ENCODE measurements at places on chromosomes 16 and 17.

- DNase-seq = peak; percentile 85
Observed at GRCh38 chr17:75036643-75037268, 10.0 kb downstream of the ATP5PD start.

- DNase-seq = no peak
Observed at GRCh38 chr16:11392041-11392581, 46.9 kb downstream of the RMI2 start.

- DNase-seq = no peak
Observed at GRCh38 chr16:49049191-49049590, 232.4 kb downstream of the CBLN1 start.

GRCh38 chr16:72015124-72015523, 6.6 kb downstream of the DHODH start:
- no peak for DNase-seq

DNA sequence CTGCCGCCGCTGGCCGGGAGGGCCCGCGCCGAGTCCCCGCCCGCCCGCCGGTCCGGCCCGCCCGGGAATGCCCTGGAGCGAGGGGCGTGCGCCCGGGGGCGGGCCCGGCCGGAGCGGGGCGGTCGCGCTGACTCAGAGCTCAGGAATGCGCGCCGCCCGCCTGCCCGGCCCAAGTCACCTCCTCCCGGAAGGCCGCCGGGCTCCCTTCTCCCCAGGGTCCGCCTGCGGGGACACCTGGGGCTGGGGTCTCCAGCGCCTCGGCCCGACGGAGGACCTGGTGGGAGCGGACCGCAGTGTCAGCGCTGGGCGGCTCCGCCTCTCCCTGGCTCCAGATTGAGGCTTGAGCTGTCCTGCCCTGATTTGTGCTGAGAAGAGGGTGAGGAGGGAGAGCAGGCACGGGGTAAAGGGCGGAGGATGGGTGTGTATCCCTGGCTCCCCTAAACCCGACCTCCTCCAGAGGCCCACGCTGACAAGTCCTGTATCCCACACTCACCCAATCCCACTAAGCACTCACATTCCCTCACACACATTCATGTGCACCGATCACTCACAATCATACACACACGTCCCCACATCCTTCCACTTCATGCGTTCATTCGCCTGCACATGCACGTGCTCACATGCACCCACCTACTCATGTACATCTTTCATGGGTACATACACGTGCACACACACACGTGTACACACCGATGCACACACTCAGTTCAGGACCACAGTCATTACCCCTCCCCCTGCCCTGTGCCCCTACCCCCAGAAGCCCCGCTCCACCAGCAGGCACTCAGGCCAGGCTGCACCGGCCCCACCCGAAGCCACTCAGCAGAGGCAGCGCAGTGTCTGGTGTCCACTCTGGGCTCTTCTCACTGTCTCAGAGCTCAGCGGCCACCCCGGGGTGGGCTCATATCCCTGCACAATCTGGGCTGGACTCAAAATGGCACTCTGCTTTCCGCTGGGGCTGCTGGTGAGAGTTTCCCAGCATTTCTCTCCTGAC, at the start of gene RHBDF1:
TSS of gene RHBDF1 (minus strand) at position 71 of the 988 bp plus-strand sequence. CDS start 7,616 bp downstream, outside the sequence.
- peak; percentile 61 for DNase-seq

GRCh38 chr16:878886-879285, 78.4 kb upstream of the GNG13 start:
- no peak for DNase-seq

GRCh38 chr17:76246080-76247066, 6.1 kb upstream of the RNF157 start:
- DNase-seq = no peak

GRCh38 chr17:55124730-55125360, 139.9 kb upstream of the HLF start:
- no peak for DNase-seq

- no peak for DNase-seq
Observed at GRCh38 chr16:50011707-50012106, 13.3 kb upstream of the CNEP1R1 start.

GRCh38 chr17:21573961-21574610, 118.2 kb upstream of the KCNJ18 start:
- DNase-seq = peak; percentile 79

DNA sequence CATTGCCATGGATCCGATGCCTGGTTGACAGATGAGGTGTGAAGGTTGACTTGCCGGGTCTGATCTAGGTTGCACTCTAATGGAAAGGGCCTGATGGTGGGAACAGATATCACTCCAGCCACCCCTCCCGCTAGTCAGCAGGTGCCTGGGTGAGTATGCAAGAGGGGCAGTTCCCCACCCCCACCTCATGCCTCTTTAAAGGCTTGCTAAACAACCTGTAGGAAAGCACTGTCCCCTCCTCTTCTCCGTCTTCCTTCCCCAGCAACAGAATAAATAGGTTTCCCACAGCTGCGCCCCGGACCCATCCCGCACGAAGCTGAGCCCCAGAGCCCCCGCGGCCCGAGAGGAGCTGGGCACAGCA, 746 bp upstream of the TMEM132E start:
- no peak for DNase-seq

All from fibroblast of skin of right biceps (primary cell).